ENCODE measurements at places on chromosomes 16 and 17.

DNA sequence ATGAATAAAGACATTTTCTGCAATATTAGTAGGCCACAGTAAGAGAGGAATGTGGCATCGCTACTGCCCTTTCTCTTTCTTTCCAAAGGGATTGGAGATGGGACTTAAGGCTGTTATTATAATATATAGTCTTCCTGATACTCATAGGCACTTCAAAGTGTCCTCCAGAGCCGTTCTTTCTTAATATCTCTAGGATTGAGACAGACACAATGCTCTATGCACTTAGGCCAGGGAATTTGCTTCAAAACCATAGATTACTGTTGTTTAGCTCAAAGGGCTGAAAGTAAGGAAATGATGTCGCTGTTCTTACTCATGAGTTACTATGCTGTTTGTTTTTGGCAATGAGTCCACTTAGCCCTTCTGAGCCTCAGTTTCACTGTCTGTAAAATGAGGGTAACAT, 590.5 kb downstream of the CDH11 start:
- DNase-seq, result no peak

GRCh38 chr17:59800530-59800942, 92.2 kb downstream of the TUBD1 start:
- DNase-seq, result no peak

GRCh38 chr17:56902348-56902747, 11.5 kb downstream of the TRIM25 start:
- DNase-seq, result no peak

DNA sequence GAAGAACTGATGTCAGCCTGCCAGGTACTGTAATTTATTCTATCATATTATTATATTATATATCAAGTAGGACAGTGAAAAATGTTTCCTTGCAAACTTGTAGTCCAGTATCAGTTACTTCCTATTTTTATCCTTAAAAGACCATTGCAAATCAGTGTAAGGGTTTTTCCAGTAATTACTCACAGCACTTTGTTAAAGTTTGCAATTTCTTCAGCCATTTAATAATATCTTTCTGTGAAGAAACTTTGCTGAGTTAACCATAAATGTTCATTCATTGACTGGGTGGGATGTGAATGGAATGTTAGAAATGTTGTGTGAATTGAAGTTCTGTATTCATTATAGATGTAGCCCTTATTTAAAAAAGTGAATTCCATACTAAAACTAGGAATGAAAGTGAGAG, 26.7 kb downstream of the HAPSTR1 start:
- no peak for DNase-seq

DNA sequence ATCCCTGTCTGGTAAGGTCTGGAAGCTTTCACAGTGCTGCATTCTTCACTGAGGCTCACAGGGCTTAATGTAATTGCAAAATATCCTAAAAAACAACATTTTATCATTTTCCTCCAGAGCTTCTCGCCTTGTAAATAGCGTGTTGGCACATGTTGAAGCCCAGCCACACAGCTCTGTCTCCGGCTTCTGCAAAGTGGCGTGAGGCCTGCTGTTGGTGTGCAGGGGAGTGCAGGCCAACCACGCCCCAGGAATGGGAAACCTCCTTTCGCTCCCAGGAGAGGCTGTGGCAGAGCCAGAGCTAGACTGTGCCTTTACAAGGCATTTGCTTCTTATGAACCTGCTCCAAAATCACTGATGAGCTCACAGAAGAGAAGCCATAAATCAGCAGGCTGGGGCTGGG, 248.2 kb upstream of the MAF start:
- no peak for DNase-seq

DNA sequence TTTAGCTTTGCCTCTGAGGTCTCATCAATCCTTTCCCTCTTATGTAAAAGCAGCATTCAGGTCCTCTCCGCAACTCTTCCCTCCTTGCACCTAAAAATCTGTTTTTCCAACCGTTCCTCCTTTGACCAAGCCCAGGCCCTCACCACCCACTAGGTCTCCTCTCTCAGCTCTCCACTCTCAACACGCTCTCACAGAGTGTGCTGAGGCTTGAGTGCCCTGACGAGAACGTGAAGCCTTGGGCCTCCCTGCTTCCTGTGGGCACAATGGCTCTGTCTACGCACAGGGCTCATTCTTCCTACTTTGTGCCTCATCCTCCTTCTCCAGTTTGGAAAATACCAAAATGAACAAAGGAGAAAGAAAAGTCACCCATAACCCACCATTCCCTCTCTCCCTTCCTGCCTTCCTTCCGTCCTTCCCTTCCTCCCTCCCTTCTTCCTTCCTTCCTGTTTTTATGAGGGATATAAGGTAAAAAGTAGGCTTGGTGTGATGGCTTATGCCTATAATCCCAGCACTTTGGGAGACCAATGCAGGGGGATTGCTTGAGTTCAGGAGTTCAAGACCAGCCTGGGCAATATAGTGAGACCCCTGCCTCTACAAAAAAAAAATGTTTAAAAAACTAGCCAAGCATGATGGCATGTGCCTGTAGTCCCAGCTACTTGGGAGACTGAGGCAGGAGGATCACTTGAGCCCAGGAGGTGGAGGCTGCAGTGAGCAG, 31.3 kb upstream of the SLC39A11 start:
- DNase-seq, result no peak

DNA sequence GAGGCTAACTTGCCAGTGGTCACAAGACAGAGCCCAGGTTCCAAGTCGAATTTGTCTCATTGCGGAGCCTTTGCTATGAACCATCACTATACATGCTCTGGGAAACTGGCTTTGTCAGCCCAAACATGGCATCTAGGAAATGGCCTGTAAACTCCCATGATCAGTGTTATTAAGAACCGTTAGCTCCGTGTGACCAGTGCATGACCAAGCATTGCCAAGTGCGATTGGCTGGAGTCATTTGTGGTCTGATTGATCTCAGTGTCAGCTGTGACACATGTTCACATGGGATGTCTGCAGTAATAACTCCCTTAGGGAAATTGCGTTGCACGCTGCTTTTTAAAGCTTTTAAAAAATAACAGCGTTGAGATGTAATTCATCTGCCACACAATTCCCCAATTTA, 18.6 kb upstream of the CDH3 start:
- DNase-seq, result no peak

GRCh38 chr17:21025451-21025850, 17.4 kb downstream of the USP22 start:
- DNase-seq, result no peak

DNA sequence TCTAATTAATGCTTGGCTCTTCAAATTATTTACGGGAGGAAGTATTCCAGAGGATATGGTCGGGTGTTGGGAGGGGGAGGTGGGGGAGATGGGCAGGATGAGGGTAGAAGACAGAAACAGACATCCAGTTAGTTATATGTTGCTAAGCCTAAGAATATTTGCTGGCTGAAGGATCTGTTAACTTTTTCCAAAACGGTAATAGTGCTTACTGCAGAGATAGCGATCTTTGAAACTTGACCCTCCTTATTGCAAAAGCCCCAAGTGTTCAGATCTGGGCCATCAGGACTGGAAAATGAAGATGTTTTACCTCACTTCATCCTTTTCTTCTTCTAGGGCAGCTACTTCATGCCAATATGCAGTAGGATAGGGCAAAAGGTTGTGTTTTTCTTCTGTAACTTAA, 27.0 kb upstream of the MMD start:
- no peak for DNase-seq

DNA sequence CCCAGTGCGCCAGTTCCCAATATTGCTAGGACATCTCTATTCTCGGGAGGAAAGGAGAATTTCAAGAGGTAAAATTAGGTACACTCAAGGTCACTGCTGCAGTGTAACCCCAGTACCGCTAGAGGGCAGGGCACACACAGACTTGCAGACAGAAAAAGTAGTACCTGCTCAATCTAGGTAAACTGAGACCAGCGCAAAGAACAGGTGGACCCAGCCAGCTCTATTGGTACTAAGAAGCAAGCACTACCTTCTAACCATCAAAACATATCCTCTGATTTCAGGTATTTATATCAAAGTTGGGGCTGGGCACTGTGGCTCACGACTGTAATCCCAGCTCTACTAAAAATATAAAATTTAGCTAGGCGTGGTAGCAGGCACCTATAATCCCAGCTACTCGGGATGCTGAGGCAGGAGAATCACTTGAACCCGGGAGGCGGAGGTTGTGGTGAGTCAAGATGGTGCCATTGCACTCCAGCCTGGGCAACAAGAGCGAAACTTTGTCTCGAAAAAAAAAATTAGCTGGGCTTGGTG, 3.6 kb upstream of the WDR81 start:
- peak; percentile 65 for DNase-seq

GRCh38 chr16:57773019-57773418, 29.3 kb downstream of the KIFC3 start:
- DNase-seq, result no peak

GRCh38 chr17:73371285-73371684, 59.5 kb upstream of the CDC42EP4 start:
- DNase-seq, result no peak

GRCh38 chr17:62725791-62726249, 82.3 kb downstream of the MARCHF10 start:
- no peak for DNase-seq

DNA sequence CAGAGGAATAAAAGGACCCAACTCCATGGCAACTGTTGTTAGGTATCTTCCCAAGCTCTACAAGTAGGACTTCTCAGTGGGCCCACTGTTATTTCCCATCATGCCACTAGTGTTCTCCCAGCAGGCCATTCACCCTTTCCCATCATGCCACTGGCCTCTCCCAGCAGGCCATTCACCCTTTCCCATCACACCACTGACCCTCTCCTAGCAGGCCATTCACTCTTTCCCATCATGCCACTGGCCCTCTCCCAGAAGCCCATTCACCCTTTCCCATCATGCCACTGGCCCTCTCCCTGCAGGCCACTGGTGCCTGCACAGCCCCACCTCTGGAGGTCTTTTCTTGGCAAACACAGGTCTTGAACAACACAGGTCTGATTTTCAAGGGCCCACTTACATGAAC, 36.3 kb downstream of the IFT140 start:
- no peak for DNase-seq

DNA sequence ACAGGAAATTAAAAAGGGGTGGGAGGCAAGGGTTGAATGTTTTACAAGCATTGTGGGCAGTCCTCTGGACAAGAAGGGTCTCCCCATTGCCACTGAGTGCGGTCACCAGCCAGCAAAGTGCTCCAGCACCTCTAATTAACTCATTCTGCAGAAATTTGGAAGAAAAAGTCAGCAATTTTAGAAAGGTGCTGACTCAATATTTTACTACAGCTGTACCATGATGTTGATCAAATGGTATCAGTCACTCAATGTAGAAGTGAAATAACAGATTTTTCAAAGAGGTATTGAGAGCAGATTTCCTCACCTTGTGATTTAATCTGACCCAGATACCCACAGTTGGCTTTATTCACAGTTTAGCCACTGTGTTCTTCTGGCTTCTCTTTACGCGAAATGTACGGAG, 96.7 kb downstream of the PMP22 start:
- DNase-seq, result no peak

All from omental fat pad (tissue), 4 donors.